GM18507 (cell line): ENCODE measurements at places on chromosomes 1 and 21.

GRCh38 chr1:232548691-232549090 lies 81.2 kb downstream of the SIPA1L2 start:
- no peak for DNase-seq

DNA sequence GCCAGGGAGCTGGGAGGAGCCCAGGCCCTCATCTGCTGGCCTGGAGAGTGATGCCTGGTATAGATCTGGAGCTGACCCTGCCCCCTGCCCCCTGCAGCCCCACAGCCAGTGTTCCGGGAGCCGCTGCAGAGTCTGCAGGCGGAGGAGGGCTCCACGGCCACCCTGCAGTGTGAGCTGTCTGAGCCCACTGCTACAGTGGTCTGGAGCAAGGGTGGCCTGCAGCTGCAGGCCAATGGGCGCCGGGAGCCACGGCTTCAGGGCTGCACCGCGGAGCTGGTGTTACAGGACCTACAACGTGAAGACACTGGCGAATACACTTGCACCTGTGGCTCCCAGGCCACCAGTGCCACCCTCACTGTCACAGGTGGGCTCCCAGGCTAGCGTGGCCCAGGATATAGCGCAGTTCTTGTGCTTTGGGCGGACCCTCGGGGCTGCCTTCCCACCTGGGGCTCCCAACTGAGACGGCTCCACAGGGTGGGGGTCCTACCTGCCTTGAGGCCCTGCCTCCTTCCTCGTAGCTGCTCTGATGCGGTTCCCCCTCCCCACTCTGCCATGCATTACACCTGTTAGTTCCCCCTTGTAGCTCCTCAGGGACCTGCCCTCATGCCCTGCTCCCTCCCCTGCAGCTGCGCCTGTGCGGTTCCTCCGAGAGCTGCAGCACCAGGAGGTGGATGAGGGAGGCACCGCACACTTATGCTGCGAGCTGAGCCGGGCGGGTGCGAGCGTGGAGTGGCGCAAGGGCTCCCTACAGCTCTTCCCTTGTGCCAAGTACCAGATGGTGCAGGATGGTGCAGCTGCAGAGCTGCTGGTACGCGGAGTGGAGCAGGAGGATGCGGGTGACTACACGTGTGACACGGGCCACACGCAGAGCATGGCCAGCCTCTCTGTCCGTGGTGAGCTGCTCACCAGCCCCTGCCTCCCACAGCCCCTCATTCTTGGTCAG lies 98.7 kb downstream of the OBSCN start:
- no peak for DNase-seq

DNA sequence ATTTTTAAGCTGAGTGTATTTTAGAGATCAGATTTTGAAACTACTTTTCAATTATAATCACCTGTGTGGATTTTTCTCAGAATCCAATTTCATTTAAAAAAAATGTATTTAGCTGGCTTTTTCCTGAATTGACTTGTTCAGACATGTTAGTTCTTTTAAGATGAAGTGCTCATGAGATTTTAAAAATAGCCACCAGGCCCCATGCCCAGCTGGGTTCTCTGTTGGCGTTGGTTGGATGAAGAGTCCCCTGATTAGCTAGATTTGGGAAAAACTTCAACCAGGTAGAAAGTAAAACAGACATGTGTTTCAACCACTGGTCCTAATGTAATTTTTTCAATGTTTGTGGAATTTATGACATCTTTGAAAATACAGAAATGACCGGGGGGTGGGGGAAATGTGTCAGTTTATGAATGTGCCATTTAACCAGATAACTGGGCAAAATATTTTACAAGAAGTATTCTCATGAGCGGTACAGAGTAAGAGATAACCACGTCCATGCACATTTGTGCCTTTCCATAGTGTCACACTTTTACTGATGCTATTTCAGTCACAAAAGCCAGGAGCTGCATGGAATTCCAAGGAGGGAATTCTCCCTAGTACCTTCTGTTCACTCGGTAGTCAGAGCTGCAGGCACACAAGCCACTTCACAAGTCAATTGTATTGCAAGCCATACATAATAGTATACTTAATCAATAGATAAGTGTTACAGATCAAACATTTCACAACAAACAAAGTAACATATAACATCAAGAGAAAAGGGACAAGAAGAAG lies 51.1 kb downstream of the KCNK1 start:
- no peak for DNase-seq

DNA sequence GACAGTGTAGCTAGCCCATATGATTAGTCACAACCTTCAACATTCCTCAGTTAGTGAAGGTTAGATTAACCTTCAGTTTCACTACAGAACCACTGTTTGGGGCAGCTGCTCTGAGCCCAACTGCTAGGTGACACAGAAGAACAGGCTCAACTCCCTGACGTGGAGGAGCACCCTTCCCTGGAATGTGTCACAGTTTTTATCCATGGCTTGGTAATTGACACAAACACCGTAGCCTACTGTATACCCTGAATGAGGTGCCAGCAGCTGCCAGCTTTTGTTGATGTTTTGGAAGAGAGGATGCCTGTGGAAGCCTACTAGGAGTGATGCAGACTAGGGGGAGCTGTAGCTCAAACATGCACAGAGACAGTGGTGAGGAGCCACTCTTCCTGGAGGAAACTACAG lies 56.6 kb upstream of the CR2 start:
- DNase-seq = no peak

DNA sequence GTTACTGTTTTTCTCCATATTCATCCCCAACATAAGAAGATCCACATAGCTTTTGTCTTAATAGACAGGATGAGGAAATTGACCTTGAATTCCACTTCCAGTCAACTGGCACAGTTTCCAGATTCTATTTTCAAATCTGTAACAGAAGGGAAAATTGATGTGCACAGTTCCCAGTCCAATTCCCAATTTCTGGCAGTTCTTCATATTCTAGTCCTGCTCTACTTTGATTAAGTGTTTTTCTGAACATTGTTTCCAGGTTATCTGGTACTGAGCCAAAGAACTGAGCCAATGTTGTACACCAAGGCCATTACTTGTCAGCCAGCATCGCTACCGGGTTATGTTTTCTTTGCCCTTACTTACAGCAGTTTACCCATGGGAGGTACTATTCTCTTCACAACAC lies 1755.4 kb downstream of the PLA2G4A start:
- no peak for DNase-seq

- no peak for DNase-seq
Measured at GRCh38 chr21:41923631-41924367, 30.0 kb downstream of the C2CD2 start.

- DNase-seq = no peak
Measured at GRCh38 chr1:192787914-192788585, 20.8 kb upstream of the RGS2 start.

GRCh38 chr1:224339442-224340033 lies 9.6 kb upstream of the NVL start:
- DNase-seq = no peak

DNA sequence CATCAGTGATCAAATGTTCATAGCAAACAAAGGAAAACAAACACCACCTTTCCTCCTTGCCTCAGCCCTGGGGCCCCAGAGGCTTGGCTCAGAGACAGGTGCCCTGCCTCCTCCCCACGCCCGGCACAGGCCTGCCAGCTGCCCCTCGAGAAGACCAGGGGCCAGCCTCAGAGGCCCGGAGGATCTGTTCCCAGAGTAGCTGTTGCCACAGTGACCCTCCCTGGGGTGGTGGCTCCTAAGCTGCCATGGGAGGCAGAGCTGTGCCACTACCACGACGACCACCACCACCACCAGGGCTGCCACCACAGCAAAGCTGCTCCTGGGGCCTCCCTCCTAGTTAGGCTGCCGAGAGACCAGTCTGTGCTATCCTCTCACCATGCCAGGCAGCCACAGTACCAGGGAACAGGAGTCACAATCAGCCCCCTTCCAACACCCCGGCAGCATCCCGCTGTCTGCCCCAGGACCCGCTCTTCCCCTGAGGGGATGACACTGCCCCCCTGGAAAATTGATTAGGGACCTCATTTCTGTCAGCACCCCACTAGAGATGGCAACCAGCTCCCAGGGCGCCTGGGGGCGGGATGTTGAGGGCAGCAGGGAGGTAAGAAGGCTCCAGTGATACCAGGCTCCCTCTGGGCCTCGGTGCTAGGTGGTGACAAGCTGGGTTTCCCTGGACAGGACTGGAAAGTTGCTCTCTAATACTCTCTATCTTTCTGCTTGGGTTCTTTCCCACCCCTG lies 30.5 kb downstream of the KCNC4 start:
- no peak for DNase-seq

GRCh38 chr1:204650911-204651570 lies 34.5 kb downstream of the LRRN2 start:
- no peak for DNase-seq

- DNase-seq = no peak
Measured at GRCh38 chr1:214276786-214277185, 4.2 kb upstream of the SMYD2 start.

- DNase-seq = no peak
Measured at GRCh38 chr1:37641059-37641458, 6.4 kb upstream of the RSPO1 start.

- no peak for DNase-seq
Measured at GRCh38 chr21:41776778-41777177, 9.9 kb upstream of the RIPK4 start.

DNA sequence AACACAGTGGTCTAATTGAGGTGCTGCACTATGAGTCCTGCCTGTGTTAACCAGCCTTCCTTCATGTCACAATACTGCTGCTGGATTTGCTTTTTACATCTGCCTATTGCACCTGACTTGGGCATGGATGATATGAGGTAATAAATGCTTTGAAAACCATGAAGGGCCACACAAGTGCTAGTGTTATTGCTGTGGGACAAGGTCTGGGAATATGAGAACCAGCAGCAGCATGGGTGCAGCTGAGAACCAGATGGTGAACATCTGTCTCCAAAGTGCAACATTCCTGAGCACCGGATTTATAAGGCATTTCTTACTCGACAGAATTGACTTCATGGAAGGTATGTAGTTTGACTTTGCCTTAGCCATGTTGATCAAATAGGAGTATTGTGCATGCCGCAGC lies 16.6 kb downstream of the TRIM45 start:
- no peak for DNase-seq

- DNase-seq = no peak
Measured at GRCh38 chr1:172727275-172727857, 68.5 kb downstream of the FASLG start.

DNA sequence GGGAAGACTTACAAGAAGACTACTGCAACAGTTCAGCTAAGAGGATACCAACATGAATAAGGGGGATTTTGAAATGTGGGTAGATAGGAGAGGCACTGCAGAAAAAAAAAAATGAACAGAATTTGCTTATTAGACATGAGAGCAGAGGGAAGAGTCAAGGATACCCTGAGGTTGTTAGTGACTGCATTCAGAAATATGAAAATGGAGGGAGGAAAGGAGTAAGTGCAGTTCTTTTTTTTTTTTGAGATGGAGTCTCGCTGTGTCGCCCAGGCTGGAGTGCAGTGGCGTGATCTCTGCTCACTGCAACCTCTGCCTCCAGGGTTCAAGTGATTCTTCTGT lies 23.3 kb downstream of the INPP5B start:
- DNase-seq = no peak

DNA sequence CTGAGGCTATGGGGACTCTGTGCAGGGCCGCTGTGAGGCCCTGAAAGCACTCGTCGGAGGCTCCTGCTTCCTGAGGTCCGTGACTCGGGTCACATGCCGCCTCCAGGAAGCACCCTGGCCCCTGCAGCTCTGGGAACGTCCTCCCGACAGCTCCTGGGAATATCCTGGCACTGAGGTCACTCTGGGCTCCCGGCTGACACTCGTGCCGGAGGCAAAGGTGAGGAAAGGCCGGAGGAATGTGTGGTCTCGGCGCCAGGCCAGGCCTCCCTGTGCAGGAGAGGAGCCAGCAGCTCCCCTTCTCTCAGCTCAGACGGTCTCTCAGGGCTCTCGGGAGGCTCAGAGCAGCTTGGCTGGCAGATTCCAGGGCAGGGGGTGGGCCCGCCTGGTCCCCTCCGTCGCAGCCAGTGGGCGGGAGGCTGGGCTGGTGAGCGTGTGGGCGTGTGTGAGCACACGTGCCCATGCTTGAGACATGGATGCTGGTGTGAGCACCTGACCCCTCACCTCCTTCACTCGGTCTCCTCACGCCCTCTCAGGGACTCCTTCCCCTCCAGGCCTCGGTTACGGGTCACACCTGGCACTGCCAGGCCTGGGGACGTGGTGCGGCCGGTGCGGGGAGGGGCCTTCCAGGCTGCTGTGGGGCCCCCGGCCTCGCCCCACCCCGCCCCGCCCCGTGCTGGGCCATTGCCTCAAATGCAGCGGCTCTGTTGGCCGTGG lies 5.5 kb upstream of the RNF223 start:
- no peak for DNase-seq

GRCh38 chr1:41440321-41441085 lies 44.0 kb downstream of the EDN2 start:
- no peak for DNase-seq

DNA sequence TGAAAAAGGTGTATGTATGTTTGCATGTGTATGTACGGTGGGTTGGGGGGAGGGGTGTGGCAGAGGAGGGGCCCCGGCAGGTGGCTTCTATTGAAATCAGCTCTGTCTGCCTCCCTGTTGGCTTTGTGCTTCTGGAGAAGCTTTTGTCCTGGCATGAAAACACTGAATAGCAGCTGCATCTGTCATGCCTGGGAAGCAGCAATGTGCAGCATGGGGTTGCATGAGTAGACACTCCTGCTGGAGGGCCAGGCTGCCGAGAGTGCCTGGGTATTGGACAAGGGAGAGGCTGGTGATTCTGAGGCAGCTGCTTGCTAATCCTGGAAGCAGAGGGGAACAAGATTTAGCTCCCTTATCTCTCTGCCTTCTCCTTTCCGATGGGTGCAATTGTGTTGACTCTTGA lies 20.5 kb downstream of the MAPKAPK2 start:
- no peak for DNase-seq

DNA sequence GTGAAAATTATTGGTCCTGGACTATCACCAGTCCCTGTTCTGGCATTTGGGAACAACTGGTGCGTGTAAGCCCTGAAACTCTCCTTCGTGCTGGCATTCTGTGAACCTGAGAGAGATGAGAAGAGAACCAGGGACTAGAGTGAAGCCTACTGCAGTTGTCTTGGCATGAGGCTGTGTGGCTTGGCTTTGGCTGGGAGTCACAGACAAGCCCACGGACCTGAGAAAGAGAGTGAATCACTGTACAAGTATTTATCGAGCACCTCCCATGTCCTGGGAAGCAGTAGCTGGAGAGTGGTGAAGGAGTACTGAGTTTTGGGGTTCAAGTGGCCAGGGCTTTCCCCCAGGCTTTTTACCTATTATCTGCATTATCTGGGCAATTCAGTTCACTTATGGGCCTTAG lies 63.3 kb downstream of the FGGY start:
- no peak for DNase-seq

- no peak for DNase-seq
Measured at GRCh38 chr1:98824736-98825135, 163.2 kb downstream of the SNX7 start.

- no peak for DNase-seq
Measured at GRCh38 chr1:93042187-93043056, 36.7 kb upstream of the MTF2 start.

DNA sequence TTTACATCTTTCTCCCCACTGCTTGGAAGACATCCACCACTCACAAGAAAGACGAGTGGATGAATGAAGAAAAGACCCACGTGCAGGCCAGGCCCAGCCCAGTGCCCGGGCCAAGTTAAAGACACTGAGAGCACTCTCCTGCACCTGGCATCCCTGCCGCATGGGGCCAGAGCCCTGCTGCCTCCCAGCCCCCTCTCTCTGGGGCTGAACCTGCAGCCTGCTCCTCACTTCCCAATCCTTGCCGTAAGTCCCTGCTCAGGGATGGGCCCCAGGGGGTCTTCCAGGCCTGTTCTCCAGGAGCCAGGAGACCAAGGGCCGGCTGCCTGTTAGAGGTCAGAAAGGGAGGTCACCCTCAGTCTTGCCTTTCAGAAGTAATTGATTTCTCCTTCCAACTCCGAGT lies 168.5 kb upstream of the ZC3H12A start:
- no peak for DNase-seq
